ENCODE measurements at places on chromosomes 13 and 19.
A peak's percentile ranks its signal among the peaks of the same experiment; 100 is the strongest.

DNA sequence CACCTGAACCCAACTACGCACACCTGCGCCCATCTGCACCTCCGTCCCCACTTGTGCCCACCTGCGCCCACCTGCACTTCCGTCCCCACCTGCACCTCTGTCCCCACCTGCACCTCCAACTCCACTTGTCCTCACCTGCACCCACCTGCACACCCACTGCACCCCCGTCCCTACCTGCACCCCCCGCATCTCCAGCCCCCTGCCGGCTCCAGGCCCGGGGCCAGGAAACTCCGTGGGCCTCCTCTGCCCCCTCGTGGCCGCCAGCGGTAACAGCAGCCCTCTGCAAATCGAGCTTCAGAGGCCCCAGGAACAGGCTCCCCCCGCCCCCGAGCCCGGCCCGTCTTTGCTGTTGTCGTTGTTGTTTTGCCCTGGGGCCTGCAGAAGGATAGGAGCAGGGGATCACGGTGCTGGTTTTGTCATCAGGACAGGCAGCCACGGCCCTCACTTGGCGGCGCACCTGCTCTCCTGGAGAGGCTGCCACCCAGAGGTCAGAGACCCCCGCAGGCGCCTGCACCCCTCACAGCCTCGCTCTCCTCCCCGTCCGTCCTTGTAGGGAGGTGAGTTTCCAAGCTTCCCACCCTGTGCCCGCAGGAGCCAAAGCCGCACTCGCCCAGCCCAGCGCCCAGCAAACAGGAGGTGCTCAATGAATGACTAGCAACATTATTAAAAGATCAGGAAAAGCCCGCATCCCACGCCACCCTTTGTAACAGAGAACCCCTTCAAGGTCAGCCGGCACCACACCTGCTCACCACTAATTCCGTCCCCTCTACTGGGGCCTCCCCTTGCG lies 65.4 kb downstream of the GNG7 start:
- peak; percentile 39 for DNase-seq

DNA sequence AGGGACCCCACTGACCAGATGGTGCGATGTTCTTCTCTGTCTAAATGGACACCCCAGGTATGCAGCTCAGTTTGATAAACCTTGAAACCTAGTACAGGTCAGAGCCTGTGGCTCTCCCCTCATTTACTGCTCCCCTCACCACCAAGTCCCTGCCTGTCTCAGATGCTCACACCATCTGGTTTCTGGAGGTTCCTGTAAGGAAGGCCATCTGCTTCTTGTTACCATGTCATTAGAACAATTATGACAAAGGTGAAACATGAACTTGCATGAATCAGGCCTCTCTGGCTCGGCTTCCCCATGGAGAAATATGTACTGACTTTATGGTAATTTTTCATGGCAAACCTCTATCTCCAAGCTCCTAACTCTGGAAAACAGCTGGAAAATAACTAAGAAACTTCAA lies 965.7 kb downstream of the UQCRFS1 start:
- no peak for DNase-seq

DNA sequence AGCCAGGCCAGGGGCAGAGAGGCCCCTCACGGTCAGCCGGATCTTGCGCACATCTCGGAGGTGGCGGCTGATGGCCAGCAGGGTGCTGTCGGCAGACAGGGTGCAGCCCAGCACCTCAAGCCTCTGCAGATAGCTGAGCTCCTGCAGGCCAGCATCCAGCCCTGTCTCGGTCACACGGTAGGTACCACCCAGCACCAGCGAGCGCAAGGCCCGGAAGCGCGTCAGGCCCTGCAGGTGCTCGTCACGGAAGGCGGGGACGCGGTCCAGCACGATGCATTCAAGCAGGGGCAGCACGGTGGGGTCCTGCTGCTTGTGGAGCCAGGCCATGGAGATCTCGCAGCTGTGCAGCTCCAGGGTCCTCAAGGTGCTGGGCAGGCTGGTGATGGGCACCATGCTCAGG lies 7.7 kb downstream of the FBXL12 start:
- DNase-seq = no peak

DNA sequence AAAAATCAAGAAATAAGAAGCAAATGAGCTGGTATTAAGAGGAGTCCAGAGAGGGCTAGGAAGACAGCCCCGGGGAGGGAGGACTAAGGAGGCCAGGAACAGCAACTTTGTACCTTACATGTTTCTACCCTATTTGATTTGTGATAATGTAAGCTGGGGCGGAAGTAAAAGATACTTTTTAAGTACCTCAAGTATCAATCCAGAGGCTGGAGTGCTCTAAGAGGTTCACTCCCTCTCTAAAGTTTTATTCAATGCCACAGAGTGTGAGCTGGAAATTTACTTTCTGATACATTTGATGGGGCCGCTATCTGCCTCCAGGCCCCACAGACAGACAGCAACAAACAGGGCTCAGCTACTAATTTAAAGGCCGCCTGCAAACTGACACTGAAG lies 11.4 kb downstream of the MLLT1 start:
- no peak for DNase-seq

- no peak for DNase-seq
These were observed 54.0 kb upstream of the GPR183 start for GRCh38 chr13:99361197-99361596.

- no peak for DNase-seq
These were observed 20.6 kb downstream of the OR10H3 start for GRCh38 chr19:15758379-15758778.

GRCh38 chr13:100528820-100529219 lies 59.8 kb downstream of the GGACT start:
- DNase-seq = no peak

- no peak for DNase-seq
These were observed 6.2 kb downstream of the ZC3H4 start for GRCh38 chr19:47107202-47107952.

DNA sequence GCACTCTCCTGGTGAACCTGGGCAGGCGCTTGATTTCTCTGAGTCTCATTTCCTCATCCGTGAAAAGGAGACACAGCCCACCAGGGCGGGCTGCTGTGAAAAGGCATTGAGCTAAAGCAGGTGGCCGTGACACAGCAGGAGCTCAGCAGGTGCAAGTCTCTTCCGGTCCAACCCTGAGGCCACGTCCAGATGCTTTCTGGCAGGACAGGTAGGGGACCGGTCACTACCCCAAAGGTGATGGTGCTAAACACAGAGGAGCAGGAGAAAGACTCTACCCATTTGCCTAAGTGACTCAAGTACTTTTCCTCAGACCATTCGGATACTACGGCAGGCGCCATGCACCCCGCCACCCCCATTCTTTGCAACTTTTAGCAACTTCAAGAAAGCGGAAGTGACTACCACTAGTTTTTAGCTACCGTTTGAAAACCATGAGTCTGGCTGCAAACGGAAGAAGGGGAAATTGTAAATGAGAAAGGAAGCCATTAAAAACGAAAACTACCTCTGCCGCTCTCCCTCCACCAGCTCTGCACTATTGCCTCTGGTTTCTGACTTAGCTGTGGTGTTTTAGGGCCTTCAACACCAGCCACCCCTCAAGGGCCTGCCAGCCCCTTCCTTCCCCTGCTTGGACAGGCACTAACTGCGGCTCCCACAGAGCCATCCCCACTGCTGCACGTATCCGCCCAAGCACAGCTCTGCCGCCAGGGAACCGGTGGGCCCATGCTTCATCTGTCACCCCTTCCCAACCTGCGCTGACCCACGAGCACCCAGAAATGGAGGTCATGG lies 4.8 kb downstream of the PPP6R1 start:
- no peak for DNase-seq

DNA sequence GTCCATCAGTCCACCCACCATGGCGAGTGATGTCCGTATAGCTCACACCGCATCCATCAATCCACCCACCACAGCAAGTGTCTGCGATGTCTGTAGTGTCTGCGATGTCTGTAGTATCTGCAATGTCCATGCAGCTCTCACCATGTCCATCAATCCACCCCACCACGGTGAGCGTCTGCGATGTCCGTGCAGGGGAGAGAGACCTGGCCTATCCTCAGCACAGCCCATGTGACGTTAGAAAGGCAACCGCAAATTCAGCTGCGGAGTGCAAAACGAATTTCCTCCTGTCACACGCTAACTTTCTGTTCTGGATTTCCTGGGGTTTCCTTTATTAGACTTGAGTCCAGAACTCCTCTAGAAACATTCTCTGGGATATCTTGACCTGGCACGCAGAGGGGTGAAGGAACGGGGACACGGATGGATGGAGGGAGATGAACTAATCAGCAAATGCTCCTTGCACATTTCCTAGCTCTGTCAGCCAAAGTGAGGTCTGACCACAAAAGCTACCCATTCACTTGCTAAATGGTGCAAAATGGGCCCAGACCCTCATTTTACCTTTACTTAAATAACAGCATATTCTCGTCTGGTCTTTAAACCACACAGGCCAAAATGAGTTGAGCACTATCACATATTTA lies 18.3 kb downstream of the RASA3 start:
- no peak for DNase-seq

- no peak for DNase-seq
These were observed 12.8 kb downstream of the PSMC4 start for GRCh38 chr19:39983695-39984300.

DNA sequence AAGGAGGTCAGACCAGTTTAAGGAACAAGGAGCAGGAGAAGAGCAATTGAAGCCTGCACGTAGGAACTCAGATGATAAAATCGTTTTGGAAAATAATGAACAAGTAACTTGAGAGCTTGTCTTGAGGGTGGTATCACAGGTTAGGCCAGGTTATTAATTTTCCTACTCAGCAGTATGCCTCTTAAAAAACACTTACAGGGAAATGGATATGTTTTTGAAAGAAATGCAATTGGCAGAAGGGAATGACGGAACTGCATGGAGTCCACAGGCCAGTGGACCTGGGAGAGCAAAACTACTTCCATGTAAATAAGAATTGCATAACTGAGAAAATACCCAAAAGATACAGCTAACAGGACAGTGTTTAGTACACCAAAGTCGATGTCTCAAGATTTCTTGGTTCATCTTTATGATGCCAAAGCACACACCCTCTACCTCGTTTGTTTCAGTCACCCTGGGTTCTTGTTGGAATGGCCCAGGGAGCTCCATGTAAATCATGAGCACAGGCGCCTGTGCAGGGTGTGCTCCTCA lies 35.2 kb downstream of the MBNL2 start:
- no peak for DNase-seq

- DNase-seq = no peak
These were observed 894.3 kb downstream of the EFNB2 start for GRCh38 chr13:105641121-105641520.

GRCh38 chr13:99740251-99740979 lies 231.2 kb downstream of the ZIC5 start:
- peak; percentile 57 for DNase-seq

DNA sequence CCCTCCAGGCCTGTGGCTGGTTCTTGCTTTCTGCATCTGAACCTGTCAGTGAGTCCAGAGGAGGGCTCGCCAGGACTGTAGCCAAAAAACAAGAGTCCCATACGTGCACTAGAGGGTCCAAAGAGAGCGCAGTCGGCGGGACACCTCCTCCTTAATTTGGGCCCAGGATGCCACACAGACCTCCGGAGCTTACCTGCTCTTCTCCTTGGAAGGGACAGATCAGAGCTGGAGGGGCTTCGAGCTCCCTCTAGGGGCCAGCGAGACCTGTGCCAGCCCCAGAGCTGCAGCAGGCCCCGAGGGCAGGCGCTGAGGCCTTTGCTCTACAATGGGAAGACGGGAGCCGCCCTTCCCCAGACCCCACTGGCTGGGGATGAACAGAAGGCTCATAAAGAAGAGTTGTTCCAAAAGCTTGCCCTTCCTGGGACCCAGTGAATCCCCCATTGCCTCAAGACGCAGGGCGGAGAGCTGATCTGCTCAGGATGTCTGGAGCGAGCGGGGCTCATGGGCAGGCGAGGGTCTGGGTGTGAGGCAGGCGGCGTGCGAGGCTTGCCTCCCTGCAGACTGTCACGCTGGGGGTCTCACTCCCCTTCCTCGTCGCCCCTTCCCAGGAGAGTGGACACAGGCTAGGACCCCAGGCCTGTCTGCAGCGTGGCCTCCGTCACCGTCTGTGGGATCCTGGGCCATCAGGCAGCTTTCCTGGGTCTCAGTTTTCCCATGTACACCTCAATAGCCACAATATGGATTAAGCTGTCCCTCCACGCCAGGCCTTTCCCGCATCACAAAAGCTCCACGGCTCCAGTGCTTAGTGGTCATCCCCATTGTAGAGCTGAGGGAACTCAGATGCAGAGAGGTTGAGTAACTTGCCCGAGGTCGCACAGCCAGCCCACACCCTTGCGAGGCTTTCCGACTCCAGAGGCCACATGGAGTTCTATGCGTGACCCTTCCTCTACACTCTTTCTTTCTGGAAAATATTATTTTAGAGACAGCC lies 46.9 kb upstream of the VSTM2B start:
- DNase-seq = no peak

- DNase-seq = no peak
These were observed 22.3 kb downstream of the TMEM161A start for GRCh38 chr19:19115954-19116353.

GRCh38 chr13:30753030-30753616 lies 17.8 kb downstream of the ALOX5AP start:
- DNase-seq = no peak

DNA sequence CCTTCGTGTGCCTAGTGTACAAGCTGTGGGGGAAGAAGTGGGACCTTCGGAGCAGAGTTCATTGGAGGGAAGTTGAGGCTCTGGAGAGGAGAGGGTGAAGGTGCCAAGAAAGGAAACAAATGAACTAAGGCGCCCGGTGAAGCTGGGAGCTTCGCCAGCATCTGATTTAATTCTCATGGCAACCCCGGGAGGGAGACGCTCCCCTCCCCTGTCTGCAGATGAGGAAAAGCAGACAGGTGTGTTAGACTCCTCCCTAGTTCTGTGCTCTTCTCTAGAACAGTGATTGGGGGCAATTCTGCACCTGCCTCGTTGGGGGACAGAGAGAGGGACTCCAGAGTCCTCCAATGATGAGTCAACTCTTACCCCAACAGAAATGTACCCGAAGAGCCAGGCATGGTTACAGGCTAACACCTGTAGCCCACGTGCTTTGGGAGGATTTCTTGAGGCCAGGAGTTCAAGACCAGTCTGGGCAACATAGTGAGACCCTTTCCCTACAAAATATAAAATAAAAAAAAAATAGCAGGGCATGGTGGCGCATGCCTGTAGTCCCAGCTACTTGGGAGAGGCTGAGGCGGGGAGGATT lies 4.2 kb downstream of the SSC5D start:
- no peak for DNase-seq

DNA sequence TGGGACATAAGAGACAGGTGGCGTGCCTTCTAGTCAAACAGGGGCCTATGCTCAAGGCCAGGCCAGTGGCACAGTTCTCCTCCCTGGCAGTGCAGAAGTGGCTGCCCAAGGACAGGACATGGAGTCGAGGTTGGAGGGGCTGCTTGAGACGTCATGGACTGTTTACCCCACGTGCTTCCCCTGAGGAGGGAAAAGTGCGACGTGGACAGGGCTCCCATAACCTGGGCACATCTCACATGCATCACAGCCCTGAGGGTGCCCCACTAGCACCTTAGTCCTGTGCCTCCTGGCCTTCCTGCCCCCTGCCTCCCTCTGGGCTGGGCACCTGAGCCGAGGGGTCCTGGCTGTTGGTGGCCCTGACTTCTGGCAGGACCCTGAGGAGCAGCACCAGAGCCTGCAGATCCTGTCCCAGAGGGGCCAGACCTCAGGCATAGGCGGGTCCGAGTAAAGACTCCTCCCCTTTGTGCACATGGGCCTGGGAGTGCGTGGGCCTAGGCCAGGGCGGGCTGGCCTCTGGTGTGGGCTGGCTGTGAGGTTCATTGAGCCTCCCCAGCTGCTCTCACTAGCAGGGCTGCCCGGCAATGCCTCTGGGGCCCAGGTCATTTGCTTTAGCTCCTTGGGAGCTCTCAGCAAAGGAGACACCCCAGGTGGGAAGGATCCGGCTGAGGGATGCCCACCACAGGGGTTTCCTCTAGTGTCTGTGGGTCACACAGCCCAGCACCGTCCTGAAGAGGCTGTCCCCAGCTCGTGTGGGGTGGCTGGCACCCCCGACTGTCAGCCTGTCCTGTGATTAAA lies 65.7 kb downstream of the CEBPG start:
- no peak for DNase-seq
